Stimulated activated effector memory CD8-positive, alpha-beta T cell treated with anti-CD3 and anti-CD28 coated beads, Interleukin-12 subunit alpha, Interleukin-12 subunit beta, amount 100 ng/mL, for 72 hours (primary cell): ENCODE measurements at places on chromosomes 16 and 17.

GRCh38 chr17:65088621-65089360, 32.3 kb upstream of the GNA13 start:
- no peak for DNase-seq

DNA sequence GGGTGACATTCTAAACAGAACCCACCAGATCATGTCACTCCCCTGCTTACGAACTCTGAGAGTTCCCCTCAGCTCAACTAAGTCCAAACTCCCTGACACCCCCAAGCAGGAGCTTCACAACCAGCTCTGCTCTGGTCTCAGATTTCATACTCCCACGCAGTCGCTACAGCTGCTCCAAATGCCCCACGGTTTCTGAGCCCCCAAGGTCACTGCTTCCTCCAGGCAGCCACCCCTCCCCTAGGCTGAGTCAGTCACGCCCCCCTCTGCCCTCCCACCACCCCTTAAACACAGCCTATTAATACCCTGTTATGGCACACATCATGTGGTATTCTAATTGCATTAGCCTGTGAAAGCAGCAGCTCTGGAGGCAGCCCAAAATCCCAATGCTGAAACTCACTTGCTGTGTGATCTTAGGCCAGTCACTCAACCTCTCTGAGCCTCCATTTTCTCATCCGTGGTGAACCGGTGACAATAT, 51.5 kb downstream of the GSG1L start:
- DNase-seq, result no peak

- DNase-seq, result no peak
These were observed 18.4 kb upstream of the CLEC18B start for GRCh38 chr16:74439685-74440084.

- DNase-seq, result no peak
These were observed 215.8 kb downstream of the CDH8 start for GRCh38 chr16:61820398-61820797.

GRCh38 chr16:10121491-10121890, 60.7 kb downstream of the GRIN2A start:
- no peak for DNase-seq
